ENCODE measurements at places on chromosomes 7 and 10. TPM values are rescaled to one million over a fixed set of nuclear protein-coding genes. Genes with fewer than 3 reads are reported as not detected.

Gene INMT
- total RNA-seq = not detected

Gene MAT1A
- total RNA-seq = not detected

Gene FAM13C
- not detected for total RNA-seq

Gene FAM237B
- total RNA-seq = not detected

Gene PIK3AP1
- 4.7 TPM for total RNA-seq

Gene TMEM273
- 16.6 TPM for total RNA-seq

Gene IMPDH1
- 68.1 TPM for total RNA-seq

Gene KCNIP2
- total RNA-seq = 2.4 TPM

GRCh38 chr10:88964869-88965415 is 12.4 kb upstream of the ACTA2 start:
- no peaks in the 10 kb centered on the region for H3K36me3 ChIP-seq
- H3K4me3 ChIP-seq = no peak overlapping the region

- H3K27me3 ChIP-seq = no peaks in the 10 kb centered on the region
- H3K4me1 ChIP-seq = peaks cover 72% of the 10 kb centered on the region
- H3K4me3 ChIP-seq = no peak overlapping the region
- DNase-seq = no peak
- H3K36me3 ChIP-seq = peaks cover 3% of the 10 kb centered on the region
Observed at GRCh38 chr10:35372329-35372728, 36.0 kb downstream of the CCNY start.

DNA sequence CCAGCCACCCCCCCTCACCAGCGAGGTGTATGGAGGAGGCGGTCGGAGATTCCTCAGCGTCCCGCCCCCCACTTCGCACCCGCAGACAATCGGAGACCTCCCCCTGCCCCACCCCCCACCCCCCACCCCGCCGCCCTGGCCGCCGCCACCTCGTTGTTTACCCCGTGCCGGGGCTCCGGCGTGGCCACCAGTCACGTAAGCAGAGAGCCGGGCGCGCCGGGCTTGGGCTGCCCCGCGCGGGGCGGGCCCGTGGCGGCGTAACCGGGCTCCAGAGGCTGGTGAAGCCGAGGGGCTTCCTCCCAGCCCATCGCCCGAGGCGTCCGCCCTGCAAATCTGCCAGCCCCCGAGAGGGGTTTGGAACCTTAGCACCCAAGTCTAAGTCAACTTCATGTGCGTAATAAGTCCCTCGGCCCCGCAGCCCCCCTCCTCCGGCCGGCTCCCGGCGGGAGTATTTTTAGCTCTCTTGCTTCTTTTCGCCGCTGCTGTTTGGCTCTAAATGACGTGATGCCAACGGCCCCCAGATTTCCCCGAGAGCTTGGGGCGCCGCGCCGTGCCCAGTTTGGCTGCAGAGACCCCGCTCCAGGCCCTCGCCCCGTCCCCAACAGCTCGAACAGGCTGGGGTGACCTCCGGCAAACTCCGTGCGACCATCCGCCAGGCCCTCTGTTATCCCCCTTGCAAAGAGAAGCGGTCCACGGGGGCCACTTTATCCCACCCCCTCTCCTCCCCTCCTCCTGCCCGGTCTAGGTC is 2.7 kb downstream of the MXI1 start:
- peaks cover 8% of the 10 kb centered on the region for H3K36me3 ChIP-seq
- peaks cover 17% of the 10 kb centered on the region for H3K27me3 ChIP-seq
- H3K4me3 ChIP-seq = peak overlapping the region; percentile 97
- H3K27ac ChIP-seq = peak overlapping the region; percentile 96
- H3K4me1 ChIP-seq = peaks cover 45% of the 10 kb centered on the region
- no peak for DNase-seq

- H3K4me1 ChIP-seq = peaks cover 38% of the 10 kb centered on the region
- DNase-seq = peak; percentile 28
- peak overlapping the region; percentile 93 for H3K4me3 ChIP-seq
- H3K27me3 ChIP-seq = no peaks in the 10 kb centered on the region
- peaks cover 13% of the 10 kb centered on the region for H3K36me3 ChIP-seq
Observed at GRCh38 chr7:127588697-127589482, 679 bp downstream of the ARF5 start.

- H3K27ac ChIP-seq = no peak overlapping the region
- no peak overlapping the region for H3K4me3 ChIP-seq
- H3K36me3 ChIP-seq = no peaks in the 10 kb centered on the region
- DNase-seq = no peak
Observed at GRCh38 chr7:38554586-38554985, 76.6 kb downstream of the AMPH start.

DNA sequence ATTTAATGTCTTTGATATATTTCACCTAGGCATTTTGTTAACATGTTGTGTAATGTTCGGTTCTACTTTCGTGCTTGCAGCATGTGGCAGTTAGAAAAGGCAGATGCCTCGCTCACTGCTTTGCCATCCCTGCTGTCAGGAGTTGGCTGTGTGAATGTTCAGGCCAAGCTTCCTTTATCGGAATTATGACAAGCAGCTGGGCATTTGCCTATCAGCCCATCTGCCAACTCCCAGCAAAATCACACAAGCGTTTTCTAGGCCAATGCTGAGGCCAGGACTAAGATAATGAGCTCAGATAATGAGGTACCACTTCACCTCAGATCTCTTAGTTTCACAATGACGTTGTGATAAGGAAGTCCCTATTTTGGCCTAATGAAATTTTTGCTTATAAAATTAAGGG is 212.7 kb upstream of the FAM3C start:
- DNase-seq = no peak
- H3K27ac ChIP-seq = no peak overlapping the region
- no peaks in the 10 kb centered on the region for H3K36me3 ChIP-seq
- H3K4me3 ChIP-seq = no peak overlapping the region

DNA sequence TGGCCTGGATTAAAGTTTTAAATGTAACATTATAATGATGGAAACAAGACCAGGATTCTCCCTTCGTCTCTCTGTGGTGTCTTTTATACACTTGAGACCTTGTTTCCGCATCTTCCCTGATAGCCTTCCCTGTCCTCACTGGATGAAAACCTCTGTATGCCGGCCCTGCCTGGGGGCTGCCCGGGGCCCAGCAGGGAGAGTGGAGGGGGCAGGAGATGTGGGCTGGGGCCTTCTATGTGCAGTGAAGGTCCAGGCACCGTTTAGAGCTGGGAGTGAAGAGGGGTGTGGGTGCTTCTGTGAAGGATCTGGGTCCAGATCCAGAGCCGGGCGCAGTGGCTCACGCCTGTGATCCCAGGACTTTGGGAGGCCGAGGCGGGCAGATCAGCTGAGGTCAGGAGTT is 50.7 kb downstream of the UNCX start:
- no peak for DNase-seq
- H3K27me3 ChIP-seq = no peaks in the 10 kb centered on the region
- no peaks in the 10 kb centered on the region for H3K4me1 ChIP-seq
- H3K4me3 ChIP-seq = no peak overlapping the region
- H3K36me3 ChIP-seq = no peaks in the 10 kb centered on the region

DNA sequence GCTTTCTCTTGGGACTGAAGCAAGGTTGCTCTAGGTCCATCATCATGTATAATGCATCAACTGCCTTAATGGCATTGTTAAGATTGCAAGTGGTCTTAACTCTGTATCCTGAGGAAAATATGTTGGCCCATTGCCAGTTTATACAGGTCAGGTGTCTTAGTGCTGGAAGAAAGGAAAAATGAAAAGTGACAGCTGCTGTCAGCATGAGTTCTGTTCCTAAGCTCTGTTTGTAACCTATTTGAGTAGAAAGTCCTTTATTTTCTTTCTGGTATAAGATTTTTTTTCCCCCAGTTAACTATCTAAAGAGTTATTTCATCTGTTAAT is 127.2 kb downstream of the SRI start:
- H3K4me1 ChIP-seq = peaks cover 13% of the 10 kb centered on the region
- DNase-seq = no peak
- H3K27me3 ChIP-seq = no peaks in the 10 kb centered on the region
- H3K27ac ChIP-seq = no peak overlapping the region

DNA sequence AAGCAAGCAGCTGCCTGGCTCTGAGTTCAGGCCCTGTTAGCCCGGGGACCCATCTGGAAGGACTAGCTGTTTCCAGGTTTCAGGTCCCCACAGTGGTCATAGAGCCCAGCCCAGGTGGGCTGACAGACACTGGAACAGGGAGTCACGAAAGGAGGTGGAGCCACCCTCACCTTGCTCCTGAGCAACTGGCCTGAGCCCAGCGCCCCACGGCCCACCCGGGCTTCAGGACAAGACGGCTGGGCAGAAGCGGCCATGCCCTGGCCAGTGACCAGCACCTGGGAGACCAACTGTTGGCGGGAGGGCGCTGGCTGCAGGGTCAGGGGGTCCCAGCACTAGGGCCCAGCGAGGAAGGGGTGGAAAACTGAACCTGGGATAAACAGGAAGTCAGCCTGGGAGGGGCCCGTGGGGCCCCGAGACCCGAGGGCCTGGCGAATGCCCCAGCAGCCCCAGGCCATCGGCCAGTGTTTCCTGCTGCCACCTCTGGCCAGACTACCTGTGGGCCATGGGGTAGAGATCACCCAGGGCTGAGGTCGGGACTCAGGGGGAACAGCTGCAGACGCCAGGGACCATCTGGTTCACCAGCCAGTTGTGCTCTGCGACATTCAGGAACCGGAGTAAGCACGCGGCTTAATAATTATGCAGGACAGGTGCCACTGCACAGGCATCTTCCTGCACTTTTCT is 282.1 kb upstream of the PPP2R2D start:
- H3K36me3 ChIP-seq = no peaks in the 10 kb centered on the region
- H3K4me3 ChIP-seq = no peak overlapping the region
- no peak for DNase-seq
- no peaks in the 10 kb centered on the region for H3K27me3 ChIP-seq
- no peak overlapping the region for H3K27ac ChIP-seq

DNA sequence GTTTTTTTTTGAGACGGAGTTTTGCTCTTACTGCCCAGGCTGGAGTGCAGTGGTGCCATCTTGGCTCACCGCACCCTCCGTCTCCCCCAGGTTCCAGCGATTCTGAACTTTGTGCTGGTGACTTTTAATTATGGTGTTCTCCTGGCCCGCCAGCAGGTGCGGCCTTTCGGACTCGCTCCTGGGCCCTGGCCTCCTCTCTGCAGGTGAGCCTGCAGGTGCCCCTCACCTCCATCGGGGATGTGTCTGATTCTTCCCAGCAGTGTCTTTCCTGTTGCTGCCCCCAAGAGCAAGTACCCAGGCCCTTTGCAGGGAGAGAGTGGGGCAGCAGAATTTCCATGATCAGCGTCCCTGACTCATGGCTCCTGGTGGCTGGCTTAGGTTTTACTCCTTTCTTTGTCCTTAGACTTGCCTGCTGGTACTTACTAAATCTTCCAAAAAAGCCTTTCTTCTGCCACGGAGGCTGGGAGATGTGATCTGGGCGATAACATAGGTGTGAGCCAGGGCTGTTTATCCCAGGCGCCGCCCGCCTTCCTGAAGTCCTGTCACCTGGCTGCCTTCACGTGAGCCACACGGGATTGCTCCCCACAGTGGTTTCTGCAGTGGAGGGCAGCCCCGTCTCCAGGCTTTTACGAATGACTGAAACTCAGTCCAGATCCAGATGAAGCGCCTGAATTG is 10.7 kb downstream of the WIPI2 start:
- H3K36me3 ChIP-seq = peaks cover 4% of the 10 kb centered on the region
- H3K27ac ChIP-seq = no peak overlapping the region
- no peak overlapping the region for H3K4me3 ChIP-seq
- H3K4me1 ChIP-seq = peaks cover 3% of the 10 kb centered on the region
- DNase-seq = no peak

GRCh38 chr7:90841759-90842429 is 245.8 kb downstream of the CDK14 start:
- no peaks in the 10 kb centered on the region for H3K36me3 ChIP-seq
- DNase-seq = no peak
- no peaks in the 10 kb centered on the region for H3K27me3 ChIP-seq
- no peak overlapping the region for H3K4me3 ChIP-seq

- H3K4me3 ChIP-seq = no peak overlapping the region
- H3K27me3 ChIP-seq = peaks cover 2% of the 10 kb centered on the region
- no peak for DNase-seq
- no peaks in the 10 kb centered on the region for H3K4me1 ChIP-seq
- H3K27ac ChIP-seq = no peak overlapping the region
Observed at GRCh38 chr10:59064080-59064692, 112.3 kb upstream of the PHYHIPL start.

- no peak overlapping the region for H3K4me3 ChIP-seq
- H3K27ac ChIP-seq = no peak overlapping the region
- peaks cover 7% of the 10 kb centered on the region for H3K4me1 ChIP-seq
- H3K36me3 ChIP-seq = no peaks in the 10 kb centered on the region
Observed at GRCh38 chr10:129866894-129867293, 97.2 kb downstream of the EBF3 start.

- H3K27ac ChIP-seq = no peak overlapping the region
- H3K4me1 ChIP-seq = peaks cover 2% of the 10 kb centered on the region
- no peaks in the 10 kb centered on the region for H3K27me3 ChIP-seq
- DNase-seq = no peak
Observed at GRCh38 chr7:33774762-33775523, 130.4 kb upstream of the BMPER start.

DNA sequence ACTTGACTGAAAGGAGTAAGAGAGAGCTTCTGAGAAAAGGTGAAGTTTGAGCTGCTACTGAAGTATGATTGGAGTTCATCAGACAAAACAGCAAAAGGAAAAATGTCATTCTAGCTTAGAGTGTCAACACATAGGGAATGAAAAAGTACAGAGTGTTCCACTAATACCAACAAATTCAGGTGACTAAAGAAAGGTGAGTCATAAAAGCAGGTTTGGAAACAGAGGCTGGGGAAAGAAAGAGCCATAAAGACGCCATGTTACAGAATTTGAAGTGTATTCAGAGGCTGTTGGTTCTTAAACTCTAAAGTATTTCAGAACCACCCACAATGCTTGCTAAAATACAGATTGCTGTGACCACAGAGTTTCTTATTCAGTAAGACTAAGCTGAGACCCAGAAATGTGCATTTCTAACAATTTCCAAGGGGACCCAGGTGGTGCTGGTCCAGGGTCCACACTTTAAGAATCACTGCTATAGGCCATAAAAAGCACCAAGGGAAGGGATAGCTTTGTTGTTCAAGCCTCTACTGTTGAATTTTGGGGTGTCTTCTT is 143.1 kb downstream of the ELAPOR2 start:
- no peaks in the 10 kb centered on the region for H3K36me3 ChIP-seq
- no peaks in the 10 kb centered on the region for H3K4me1 ChIP-seq
- no peak overlapping the region for H3K27ac ChIP-seq
- no peak for DNase-seq

DNA sequence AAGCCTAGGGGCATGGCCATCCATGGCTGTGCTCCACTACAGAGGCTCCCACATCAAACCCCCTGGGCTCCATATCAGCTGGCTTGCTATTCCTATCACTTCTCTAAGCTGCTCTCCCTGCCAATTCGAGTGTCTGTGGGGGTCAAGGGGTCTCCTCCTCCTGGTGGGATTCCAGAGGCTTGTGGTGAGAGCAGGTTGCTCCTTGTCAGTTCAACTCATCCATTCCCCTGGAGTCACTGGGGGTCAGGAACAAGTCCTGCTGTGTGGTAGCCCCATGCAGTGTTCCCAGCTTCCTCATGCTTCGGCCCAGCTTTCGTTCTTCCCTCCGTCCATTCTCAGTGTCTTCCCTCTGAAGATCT is 86.6 kb upstream of the UNC5B start:
- H3K4me1 ChIP-seq = peaks cover 8% of the 10 kb centered on the region
- no peak overlapping the region for H3K27ac ChIP-seq
- H3K36me3 ChIP-seq = no peaks in the 10 kb centered on the region
- DNase-seq = no peak

GRCh38 chr7:132076301-132077035 is 499.8 kb downstream of the PLXNA4 start:
- peaks cover 15% of the 10 kb centered on the region for H3K27me3 ChIP-seq
- H3K4me3 ChIP-seq = no peak overlapping the region
- H3K27ac ChIP-seq = no peak overlapping the region

- no peaks in the 10 kb centered on the region for H3K4me1 ChIP-seq
- H3K27ac ChIP-seq = no peak overlapping the region
- no peak for DNase-seq
- H3K4me3 ChIP-seq = no peak overlapping the region
- no peaks in the 10 kb centered on the region for H3K36me3 ChIP-seq
Observed at GRCh38 chr7:68147614-68148238, 1151.1 kb downstream of the TYW1 start.
